ENCODE measurements at places on chromosomes 2 and 18. TPM values are rescaled to one million over a fixed set of nuclear protein-coding genes. Genes with fewer than 3 reads are reported as not detected.

The VSNL1 gene
- 78.4 TPM for total RNA-seq

The TUBB8B gene
- total RNA-seq: 1.2 TPM

The ZDBF2 gene
- 16.1 TPM for total RNA-seq

The SLC5A7 gene
- total RNA-seq: not detected

The MOGAT1 gene
- 0.62 TPM for total RNA-seq

The CAPN14 gene
- total RNA-seq: 0.11 TPM

Measured in WTC11 (cell line).